GM04504 (cell line): ENCODE measurements at places on chromosomes 2 and 18.

GRCh38 chr2:69817729-69818501, 11.5 kb upstream of the GMCL1 start:
- no peak for DNase-seq

- no peak for DNase-seq
These were observed 36.3 kb downstream of the STAT4 start for GRCh38 chr2:191114403-191114886.

DNA sequence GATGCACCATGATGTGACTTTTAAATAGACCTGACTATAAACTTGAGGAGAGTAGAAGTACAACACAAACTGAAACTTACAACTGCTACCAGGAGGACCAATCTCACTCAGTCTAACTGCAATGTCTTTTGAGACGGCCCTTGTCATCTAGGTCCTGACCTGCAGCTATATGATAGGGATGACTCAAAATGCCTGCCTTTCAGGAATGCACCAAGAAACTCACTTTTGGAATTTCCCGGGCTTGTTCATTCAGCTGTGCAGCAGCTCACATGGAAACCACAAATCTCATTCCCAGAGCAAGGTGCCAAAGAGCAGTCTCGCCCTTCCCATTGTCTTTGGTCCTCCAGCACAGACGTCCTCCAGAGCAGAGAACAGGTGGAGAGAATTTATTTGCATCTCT, 113.7 kb downstream of the SPOPL start:
- DNase-seq: no peak

DNA sequence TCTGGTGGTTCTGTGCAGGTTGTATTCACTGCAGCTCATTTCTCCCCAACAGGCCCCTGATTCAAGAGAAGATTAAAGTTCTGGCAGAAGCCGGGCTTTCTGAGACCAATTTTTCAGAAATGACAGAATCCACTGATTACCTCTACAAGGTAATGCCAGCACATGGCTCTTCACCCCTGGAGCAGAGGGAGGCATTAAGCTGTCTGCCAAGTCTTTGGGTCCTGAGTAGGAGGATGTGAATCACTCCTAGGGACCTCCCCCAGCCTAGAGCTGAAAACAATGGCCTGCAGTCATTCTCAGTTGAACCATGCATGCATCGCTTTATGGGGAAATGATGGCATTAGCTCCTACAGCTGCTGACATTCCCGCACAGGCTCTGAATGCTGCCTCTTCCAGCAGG, 20.5 kb upstream of the RPL37A start:
- peak; percentile 45 for DNase-seq

DNA sequence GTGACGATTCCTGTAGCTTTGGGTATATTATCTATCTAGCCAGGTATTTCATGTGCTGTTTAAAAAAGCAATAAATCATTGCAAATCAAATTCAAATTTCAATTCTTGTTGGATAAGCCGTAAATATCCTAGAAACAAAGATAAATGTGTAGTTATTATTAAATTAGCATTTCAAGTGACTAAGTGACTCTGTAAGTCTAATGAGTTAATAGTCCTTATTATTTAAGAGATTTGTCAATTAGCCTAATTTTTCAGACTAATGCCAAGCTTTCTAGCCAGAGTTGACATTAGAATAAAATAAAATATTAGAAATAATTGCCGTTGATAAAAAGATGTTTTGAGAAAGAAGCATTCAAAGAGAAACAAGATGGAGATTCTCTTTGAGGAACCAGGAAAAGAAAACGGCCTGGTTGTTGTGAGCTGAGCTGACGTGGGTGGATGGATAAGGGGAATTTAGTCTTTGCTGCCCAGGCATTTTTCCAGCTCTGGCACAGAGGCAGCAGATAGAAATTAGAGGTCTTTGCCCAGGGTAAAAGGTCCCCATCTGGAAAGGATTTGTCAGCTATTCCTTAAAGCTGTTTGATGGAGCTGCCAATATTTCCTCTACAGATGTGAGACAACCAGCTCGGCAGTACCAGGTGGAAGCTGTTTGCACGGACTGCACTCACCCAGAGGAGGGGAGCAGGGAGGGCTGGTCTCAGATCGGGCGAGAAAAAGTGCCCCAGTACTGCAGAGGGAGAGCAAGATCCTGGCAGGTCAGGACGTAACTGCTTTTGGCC, 117.3 kb upstream of the SEC11C start:
- DNase-seq: no peak

GRCh38 chr18:4587204-4587603, 132.1 kb upstream of the DLGAP1 start:
- DNase-seq: no peak

GRCh38 chr2:137525132-137525531, 439.1 kb upstream of the HNMT start:
- DNase-seq: no peak

- DNase-seq: no peak
These were observed 25.9 kb downstream of the COL5A2 start for GRCh38 chr2:189153619-189154018.

GRCh38 chr2:157473581-157473980, 29.7 kb upstream of the CYTIP start:
- no peak for DNase-seq

DNA sequence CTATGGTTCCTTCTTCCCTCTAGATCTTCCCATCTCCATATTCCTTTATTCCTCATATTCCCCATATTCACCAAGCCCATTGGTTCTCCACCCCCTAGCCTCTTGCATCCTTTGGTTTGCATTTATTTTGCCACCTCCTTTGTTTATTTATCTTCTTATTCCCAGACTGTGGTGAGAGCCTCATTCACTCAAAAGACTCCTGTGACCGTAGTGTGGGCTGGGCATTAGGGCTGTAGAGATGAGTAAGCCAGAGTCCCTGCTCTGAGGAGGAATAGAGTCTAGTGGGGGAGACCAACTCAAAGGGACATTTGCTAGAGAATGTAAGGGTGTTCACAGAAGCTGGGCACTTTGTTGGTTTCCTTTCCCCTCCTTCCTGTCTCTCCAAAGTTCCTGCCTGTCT, 8.3 kb downstream of the ATG16L1 start:
- no peak for DNase-seq

DNA sequence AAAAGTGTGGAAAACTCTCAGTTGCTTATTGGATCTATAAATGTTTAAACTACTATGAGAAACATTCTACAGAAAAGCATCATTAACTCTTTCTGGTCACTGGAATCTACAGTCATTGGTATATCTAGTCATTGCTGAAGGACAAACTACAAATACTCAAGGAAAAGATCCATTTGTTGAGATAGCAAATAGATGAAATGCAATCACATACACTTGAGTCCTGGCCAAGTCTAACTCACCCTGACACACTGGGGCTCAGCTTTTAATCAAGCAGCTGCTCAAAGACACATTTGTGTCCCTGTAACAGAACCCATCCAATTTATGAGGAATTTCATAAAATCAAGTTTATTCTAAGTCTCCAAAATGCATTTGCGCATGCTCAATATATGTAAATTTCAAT, 68.7 kb downstream of the CDH2 start:
- no peak for DNase-seq

GRCh38 chr2:31247711-31248110, 13.8 kb downstream of the EHD3 start:
- DNase-seq: no peak

- DNase-seq: no peak
These were observed 32.6 kb downstream of the FASTKD2 start for GRCh38 chr2:206798000-206798399.

DNA sequence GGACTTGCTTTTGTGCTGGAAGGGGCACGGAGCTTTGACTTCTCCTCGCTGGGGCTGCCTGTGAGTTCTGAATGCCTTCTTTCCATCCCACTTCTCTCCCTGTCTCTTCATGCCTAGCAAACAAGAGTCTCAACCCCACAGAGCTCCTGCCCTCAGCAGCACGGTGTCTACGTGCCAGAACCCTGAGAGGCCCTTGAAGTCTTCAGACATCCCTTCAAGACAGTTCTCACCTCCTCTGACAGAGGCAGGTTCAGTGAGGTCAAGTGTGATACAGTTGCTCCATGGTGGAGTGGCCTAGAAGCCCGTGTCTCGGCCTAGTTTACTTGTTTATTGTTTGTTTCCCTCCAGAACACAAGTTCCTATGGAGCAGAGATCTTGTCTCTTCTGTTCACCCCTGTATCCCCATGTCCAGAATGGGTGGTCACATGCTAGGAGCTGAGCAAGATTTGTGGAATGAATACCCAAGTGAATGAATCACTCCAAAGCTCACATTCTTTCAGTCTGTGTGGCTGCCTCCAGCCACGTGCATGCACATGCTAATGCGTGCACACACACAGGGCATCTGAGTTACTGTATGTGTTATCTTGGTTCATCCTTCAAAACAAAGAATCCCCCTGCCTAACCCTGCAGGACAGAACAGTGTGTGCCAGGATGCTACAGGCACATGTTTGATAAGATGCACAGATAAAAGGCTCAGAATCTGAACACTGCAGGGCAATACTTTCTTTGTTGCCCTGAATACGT, 391.6 kb downstream of the NBAS start:
- peak; percentile 80 for DNase-seq

- no peak for DNase-seq
These were observed 455.3 kb downstream of the MEIS1 start for GRCh38 chr2:66890166-66890742.

DNA sequence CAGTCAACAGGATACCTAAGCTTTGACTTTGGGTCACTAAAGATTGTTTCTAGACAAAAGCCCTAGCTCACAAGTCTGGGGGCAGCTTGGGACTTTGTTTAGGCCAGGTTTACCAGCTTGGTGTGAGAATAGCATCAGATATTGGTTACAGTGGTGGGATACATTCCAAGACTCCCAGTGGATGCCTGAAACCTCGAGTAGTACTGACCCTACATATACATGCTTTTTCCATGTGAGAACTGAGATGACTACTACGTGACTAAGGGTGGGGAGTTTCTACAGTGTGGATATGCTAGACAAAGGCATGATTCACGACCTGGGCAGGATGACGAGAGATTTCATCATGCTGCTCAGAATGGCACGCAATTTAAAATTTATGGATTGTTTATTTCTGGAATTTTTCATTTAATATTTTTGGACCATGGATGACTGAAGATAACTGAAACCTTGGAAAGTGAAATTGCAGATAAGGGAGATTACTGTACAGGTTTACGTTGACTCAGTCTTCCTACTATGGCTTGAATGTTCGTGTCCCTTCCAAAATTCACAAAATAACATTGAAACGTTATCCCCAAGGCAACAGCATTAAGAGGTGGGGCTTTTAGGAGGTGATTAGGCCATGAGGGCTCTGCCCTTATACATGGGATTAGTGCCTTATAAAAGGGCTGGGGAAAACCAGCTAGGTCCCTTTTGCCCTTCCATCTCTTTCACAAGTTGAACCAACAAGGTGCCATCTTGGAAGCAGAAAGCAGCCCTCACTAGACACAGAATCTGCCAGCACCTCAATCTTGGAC, 50.2 kb upstream of the CTAGE1 start:
- peak; percentile 85 for DNase-seq

DNA sequence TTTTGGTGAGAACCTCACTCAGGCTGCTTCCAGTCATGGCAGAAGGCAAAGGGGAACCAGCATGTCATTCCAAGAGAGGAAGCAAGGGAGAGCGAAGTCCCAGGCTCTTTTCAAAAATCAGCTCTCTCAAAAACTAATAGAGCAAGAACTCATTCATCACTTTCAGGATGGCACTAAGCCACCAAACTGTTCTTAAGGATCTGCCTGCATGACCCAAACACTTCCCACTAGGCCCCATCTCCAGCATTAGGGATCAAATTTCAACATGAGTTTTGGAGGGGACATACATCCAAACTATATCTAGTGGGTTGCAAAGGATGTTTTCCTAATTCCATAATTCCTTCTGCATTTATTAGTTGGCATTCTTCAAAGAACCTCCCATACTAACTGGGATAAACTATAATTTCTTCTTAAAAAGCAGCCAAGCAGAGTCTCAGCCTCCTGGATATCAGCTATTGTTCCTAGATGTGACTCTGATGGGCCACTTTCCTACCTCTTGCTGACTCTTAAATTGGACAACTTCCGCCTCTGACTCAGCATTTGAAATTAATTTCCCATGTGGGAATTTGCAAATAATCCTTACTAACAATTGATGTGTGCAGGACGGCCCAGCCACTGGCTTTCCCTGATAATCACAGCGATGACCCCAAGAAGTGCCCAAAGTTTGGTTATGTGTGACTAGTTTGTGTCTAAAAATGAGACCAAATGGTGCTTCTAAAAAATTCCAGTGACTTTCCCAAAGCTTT, 5.5 kb upstream of the REV1 start:
- DNase-seq: no peak

- no peak for DNase-seq
These were observed 571.9 kb upstream of the CRIM1 start for GRCh38 chr2:35783723-35784122.

DNA sequence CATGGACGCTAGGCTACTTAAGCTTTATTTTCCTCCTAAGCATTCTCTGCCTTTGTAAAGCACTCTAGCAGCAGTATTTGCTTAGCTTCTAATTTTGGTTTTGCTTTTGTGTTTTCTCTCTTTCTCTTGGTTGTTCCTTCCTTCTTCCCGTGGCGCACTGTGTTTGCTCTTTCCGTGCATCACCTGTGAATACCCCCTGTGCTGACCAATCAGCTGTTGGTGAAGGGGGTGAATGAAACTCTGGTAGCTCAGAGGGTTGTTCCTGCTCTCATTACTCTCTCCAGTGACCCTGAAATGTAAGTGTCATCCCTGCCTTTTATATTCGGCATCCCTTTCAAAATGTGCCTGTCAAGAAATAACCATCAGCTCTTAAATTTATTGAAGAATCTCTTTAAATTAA, 45.5 kb upstream of the TNFRSF11A start:
- DNase-seq: no peak

DNA sequence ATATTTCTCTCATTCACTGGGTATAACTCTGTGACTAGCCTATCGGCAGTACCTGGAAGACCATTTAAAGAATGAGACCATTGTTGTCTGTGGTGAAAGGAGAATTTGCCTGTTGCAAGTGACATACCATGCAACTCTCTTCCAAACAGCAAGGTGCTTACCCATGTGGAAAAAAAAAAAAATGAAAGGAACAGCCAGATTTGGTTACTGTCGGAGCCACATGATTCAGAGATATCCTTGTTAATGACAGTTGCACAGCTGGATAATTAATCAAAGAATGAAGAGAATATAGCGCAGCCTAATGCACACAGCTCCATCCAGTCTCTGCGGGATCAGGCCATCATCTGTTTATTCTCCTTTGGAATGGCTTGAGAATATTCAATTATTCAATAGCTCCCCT, 141.8 kb downstream of the HRH4 start:
- DNase-seq: no peak

DNA sequence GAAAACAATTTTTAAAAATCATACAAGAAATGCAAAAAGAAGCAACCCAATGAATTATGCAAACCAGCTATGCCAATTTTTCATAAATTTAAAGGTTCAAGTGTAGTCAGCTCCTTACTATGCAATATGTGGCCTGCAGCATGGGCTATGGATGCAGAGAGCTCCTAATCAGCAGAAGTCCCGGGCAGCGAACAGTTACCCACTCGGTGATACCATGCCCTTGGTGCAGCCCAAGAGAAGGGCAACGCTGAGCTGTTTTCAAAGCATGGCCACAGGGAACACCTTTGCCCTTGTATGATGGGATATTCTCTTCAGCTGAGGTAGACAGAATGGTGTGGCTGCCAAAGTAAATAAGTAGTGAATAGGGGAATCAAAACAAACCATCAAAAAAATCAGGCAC, 17.3 kb upstream of the ARL5A start:
- DNase-seq: no peak
